Right lung (tissue), 10 donors: ENCODE measurements at places on chromosomes 3 and 15.
A peak's percentile ranks its signal among the peaks of the same experiment; 100 is the strongest.

- no peak for DNase-seq
These were observed 151.2 kb downstream of the SERPINI1 start for GRCh38 chr3:167886690-167887089.

DNA sequence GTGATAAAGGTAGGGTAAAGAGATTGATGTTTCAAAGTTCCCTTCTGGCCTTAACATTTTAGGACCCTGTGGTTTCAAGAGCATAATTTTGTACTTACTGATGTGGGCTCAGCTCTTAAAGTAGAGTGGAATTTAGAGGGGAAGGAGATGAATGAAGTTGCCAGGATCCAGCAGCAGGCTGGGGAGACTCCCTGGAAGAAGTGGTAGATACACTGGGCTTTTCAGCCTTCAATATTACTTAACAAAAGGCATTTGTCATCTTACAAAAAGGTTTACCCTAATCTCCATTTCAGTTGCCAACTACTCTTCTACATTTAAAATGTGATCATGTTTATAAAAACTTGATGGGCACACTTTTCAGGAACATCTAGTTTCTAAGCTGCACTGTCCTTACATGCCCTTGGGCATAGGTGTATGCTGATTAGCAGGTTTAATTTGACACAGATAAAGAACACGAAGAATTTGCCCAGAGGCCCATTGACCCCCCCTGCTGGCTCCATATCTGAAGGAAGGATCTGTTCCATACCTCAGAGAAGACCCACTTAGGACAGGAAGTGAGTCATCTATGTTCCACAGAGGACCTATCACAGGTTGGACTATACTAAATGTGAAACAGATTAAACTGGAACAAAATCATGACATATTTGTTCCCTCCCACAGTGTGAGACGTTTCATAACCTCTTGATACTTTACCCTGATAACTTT lies 93.0 kb upstream of the LPP start:
- no peak for DNase-seq

DNA sequence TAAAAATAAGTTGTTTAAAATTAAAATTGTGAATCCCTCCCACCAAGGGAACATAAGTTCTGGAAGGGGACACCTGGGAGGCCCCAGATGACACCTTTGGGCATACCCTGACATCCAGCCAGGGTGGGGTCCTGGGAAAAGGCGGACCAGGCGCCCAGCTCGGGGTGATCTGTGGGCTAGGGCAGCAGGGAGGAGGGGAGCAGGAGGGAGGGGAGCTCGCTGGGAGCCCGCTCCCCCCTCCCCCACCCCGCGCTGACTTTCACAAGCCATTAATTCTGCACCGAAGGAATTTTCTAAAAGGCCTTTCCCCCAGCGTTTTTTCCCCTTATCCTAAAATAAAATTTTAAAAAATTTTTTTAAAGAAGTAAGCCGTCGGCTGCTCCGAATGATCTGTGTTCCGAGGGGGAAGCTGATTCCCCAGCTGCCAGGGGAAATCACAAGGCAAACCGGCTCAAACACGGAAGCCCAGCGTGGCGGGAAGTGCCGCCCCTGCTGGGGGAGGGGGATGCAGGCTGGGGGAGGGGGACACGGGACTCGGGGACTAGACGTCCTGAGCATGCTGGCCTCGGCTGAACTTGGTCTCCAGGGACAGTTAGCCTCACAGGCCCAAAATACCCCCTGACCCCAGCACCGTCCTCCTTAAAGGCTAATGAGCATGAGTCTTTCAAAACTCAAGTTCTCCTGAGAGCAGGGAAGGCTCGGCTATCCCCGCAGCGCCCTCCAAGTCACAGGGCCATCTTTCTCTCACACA lies 13.9 kb downstream of the PLXND1 start:
- DNase-seq: peak; percentile 57

DNA sequence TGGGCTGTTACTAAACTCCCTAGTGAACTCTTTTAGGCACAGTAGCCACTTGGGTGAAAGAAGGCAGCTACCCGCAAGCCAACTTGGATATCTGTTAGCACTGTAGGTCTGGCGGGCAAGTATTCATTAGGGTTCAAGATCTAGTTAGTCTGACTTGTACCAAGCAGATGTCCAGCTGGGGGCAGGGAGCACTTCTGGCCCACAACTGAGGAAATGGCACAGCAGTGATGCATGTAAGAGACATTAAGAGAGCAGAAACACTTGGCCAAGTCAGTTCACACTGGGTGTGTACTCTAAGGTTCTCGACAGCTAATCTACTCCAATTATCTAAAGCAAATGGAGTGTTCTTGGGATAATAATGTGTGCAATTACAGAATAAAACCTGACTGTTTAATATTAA lies 131.7 kb downstream of the CTNNB1 start:
- no peak for DNase-seq

DNA sequence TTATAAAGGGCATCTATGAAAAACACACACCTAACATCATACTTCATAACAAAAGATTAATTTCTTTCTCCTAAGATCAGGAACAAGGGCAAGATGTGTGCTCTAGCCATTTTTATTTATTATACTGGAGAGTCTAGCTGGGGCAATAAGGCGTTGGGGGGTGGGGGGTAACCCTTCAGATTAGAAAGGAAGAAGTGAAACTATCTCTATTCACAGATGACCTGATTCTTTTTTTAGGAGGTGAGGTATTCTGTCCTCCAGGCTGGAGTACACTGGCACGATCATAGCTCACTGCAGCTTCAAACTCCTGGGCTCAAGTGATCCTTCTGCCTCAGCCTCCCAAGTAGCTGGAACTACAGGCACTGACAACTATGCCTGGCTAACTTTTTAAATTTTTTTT lies 89.5 kb upstream of the MANF start:
- no peak for DNase-seq

DNA sequence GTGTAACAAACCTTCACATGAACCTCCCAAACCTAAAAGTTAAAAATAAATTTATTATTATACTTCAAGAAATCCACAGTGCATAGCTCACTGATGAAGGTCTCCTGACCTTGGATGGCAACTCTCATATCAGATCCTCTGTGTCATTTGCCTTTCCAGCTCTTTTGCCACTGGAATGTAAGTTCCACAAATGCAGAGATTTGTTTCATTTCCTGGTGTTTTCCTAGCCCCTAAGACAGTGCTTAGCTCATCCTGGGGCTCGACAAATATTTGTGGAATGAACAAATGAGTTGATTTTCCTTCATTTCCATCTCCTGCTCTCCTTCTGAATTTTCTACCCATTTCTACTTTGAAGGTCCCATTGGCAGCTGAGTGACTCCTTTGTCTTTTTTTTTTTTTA lies 56.0 kb downstream of the FRMD4B start:
- DNase-seq: no peak

DNA sequence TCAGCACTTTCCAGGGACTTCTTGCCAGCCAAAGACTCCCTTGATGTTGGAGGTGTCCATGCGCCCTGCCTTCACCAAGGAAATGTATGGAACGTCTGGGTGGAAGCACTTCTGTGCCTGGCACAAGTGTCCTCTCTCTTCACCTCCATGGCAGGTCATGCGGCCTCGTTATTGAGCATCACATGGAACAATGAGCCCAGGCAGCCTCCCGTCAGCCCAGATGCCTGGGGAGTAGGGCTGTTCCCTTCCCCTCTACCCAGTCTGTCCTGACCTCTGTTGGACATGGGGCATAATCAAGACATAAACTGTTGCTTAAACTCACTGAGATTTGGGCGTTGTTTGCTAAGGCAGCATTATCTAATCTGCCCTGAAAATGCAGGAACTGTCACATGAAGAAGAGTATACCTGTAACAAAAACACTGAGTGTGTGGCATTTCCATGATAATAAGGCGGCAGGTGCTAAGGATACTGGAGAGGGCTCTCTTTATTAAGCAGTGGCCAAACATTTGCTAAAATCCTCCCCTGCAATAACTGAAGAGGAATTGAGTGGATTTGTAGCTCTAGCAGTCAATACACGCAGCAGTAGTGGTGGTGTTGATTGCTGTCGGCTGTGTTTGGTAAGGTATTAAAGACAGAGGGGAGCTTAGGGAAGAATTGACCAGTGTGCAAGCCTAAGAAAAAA lies 338.2 kb upstream of the ATP10A start:
- no peak for DNase-seq

GRCh38 chr3:4948395-4948794 lies 30.8 kb upstream of the BHLHE40 start:
- no peak for DNase-seq

DNA sequence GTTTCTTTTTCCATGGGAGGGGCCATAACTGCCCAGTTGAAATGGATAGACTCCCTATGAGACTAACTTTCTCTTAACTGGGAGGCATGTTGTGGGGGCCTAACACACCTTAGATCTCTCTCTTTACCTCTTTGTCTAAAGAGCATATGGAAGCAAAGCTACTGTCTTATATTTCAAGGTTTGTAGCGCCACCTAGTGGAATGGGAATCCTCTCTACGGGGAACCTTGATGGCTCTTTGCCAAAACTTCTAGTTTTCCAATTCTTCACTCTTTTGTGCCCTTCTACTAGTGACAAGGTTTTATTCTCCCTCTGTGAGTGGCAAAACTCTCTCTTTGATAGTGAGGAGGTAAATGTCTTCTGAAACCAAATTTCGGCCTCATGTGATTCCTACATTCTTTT lies 1030.4 kb upstream of the CADM2 start:
- DNase-seq: no peak

DNA sequence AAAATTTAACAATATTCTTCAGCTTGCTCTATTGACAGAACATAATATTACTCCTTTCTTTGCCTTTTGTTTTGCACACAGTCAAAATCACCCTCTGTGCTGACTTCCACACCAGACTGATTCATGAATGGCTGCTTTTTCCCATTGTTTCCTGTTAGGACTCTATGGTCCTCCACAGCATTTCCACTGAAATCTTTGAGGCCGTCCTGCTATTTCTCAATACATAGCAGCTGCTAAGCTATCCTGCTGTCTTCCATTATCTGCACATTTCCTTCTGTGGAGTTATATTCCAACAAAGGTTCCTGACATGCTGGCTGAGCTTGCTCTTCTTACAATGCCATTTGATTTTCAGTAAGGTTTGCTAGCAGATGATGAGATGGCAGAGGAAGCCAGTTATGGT lies 153.3 kb downstream of the EPHA3 start:
- no peak for DNase-seq

GRCh38 chr3:40864146-40864782 lies 335.0 kb upstream of the CTNNB1 start:
- DNase-seq: no peak

DNA sequence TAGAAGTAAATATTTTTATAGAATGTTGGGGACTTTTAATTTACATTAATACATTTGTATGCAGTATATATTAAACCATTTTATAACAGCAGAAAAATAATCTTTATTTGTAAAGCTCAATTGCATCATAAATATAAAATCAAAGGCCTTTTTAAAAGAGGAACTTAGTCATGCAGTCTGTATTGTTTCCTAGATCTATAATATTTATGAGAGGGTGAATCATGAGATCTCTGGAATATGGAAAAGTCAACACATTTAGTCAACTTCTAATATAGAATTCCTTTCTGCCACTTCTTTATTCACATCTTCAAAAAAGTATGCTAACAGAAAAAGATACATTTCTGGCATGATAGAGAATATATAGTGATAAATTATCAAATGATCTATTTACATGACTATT lies 410.3 kb upstream of the ZNF385D start:
- no peak for DNase-seq
